ENCODE measurements at places on chromosomes 7 and 10.

GRCh38 chr7:98788966-98789365 is 80.8 kb downstream of the TMEM130 start:
- no peak for DNase-seq

- DNase-seq, result peak; percentile 44
Observed at GRCh38 chr7:107224374-107225223, 55.8 kb downstream of the HBP1 start.

- no peak for DNase-seq
Observed at GRCh38 chr10:59047180-59047579, 129.3 kb upstream of the PHYHIPL start.

GRCh38 chr7:53806119-53806518 is 736.1 kb upstream of the VSTM2A start:
- no peak for DNase-seq
